Astrocyte (in vitro differentiated cells and primary cell): ENCODE measurements at places on chromosomes 1 and 21. TPM values are rescaled to one million over a fixed set of nuclear protein-coding genes. Genes with fewer than 3 reads are reported as not detected.

The C8B gene
- total RNA-seq: not detected in 2 replicates

The AIRE gene
- 0.07 TPM in 1 of 2 replicates, not detected in the other for total RNA-seq

DNA sequence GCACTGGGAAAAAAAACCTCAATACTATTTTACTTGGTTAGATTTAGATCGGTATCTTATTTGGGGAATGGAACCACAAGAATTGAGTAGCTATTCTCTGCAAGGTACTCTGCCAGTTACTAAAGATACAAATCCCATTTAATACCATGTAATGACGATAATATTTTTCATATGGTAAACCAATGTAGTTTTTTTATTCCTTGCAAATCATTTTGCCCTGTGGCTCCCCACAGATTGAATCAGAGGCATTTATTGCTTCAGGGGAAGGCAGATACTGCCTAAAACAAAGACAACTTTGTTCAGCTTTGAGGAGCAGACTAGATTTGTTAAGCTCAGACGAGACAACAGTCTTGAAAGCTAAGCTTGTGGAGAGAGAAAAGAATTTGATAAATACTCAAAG lies 226.7 kb upstream of the RUNX1 start:
- H3K36me3 ChIP-seq: no peaks in the 10 kb centered on the region
- no peaks in the 10 kb centered on the region for H3K4me1 ChIP-seq
- H3K27ac ChIP-seq: no peak overlapping the region
- H3K4me3 ChIP-seq: no peak overlapping the region

The ADGRB2 gene
- 25.1 and 25.8 TPM in 2 replicates for total RNA-seq

- no peak overlapping the region for H3K27ac ChIP-seq
- H3K4me1 ChIP-seq: peaks cover 21% of the 10 kb centered on the region
- no peaks in the 10 kb centered on the region for H3K27me3 ChIP-seq
These were observed 23.1 kb upstream of the RAP1A start for GRCh38 chr1:111596499-111596898.

GRCh38 chr1:61089338-61089737 lies 7.0 kb downstream of the NFIA start:
- no peak overlapping the region for H3K4me3 ChIP-seq

The LRRN2 gene
- 4.9 and 5.9 TPM in 2 replicates for total RNA-seq

The ERICH3 gene
- not detected in 2 replicates for total RNA-seq

DNA sequence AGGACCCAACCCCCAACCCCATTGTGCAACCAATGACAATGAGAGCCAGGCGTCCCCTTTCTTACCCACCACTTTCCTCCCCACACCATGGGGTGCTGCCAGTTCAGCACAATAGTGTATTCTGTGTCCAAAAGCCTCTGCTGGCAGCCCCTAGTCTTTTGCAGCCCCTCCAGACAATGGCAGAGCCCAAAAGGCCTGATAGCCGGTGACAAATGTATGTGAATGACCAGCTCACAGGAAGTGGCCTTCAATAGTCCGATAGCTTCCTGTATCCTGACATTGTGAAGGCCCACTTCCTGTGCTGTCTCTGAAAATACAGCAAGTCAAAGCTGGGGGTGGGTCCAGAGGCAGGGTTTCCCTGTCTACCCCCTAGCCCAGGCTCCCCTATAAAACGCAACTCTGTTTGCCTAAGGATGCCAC lies 16.6 kb downstream of the SMIM12 start:
- no peak overlapping the region for H3K27ac ChIP-seq
- H3K27me3 ChIP-seq: no peaks in the 10 kb centered on the region
- H3K4me1 ChIP-seq: peaks cover 6% of the 10 kb centered on the region
- H3K36me3 ChIP-seq: no peaks in the 10 kb centered on the region

The HES3 gene
- not detected in 2 replicates for total RNA-seq

The MARK1 gene
- total RNA-seq: 4.7 and 10.8 TPM in 2 replicates

DNA sequence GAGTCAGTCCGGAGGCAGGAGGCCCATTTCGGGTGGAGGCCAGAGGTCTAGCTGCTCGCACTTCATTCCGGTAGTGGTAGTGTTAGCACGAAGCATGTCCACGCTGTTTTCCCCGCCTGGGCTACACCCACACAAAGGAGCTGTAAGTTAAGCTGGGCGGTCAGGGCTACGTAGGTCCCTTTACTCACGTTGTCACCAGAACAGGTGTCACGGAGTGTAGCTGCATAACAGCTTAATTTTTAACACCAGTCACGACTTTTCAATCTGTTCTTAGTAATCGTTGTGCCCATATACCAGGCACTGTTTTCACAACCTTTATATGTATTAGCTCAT lies 15.6 kb downstream of the HLX start:
- DNase-seq: no peak
- no peak overlapping the region for H3K27ac ChIP-seq
- no peaks in the 10 kb centered on the region for H3K36me3 ChIP-seq
- H3K4me3 ChIP-seq: peak overlapping the region; percentile 49

GRCh38 chr1:226697151-226697928 lies 41.7 kb downstream of the ITPKB start:
- H3K36me3 ChIP-seq: no peaks in the 10 kb centered on the region
- no peak overlapping the region for H3K4me3 ChIP-seq
- no peak overlapping the region for H3K27ac ChIP-seq
- peaks cover 14% of the 10 kb centered on the region for H3K4me1 ChIP-seq
- H3K27me3 ChIP-seq: no peaks in the 10 kb centered on the region

GRCh38 chr1:156618853-156619581 lies at the start of gene HAPLN2:
TSS of gene HAPLN2 (plus strand) at chr1:156619415. CDS start at chr1:156623491, 4,076 bp downstream.
- H3K36me3 ChIP-seq: no peaks in the 10 kb centered on the region
- peaks cover 47% of the 10 kb centered on the region for H3K27me3 ChIP-seq
- no peak within 1 kb of the TSS for H3K27ac ChIP-seq
- no peak within 1 kb of the TSS for H3K4me3 ChIP-seq
- no peak for DNase-seq
- no peaks in the 10 kb centered on the region for H3K4me1 ChIP-seq

The PCBP3 gene
- total RNA-seq: 1.8 and 2.5 TPM in 2 replicates

The CBR3 gene
- 2.3 and 2.8 TPM in 2 replicates for total RNA-seq

DNA sequence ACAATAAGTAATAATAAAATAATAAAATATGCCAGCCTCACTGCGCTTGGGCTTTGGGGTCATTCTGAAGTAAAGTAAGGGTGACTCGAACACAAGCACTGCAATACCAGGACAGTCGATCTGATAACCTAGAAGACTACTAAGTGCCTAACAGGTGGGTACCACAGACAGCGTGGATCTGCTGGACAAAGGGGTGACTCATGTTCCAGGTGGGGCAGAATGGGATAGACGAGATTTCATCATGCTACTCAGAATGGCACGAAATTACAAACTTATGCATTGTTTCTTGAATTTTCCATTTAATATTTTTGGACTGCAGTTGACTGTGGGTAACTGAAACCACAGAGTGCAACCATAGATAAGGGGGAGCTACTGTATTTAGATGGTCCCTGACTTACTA lies 221.1 kb upstream of the GREM2 start:
- H3K4me1 ChIP-seq: no peaks in the 10 kb centered on the region
- peak; percentile 3 for DNase-seq
- no peaks in the 10 kb centered on the region for H3K27me3 ChIP-seq
- no peak overlapping the region for H3K4me3 ChIP-seq
- no peak overlapping the region for H3K27ac ChIP-seq
- H3K36me3 ChIP-seq: no peaks in the 10 kb centered on the region

DNA sequence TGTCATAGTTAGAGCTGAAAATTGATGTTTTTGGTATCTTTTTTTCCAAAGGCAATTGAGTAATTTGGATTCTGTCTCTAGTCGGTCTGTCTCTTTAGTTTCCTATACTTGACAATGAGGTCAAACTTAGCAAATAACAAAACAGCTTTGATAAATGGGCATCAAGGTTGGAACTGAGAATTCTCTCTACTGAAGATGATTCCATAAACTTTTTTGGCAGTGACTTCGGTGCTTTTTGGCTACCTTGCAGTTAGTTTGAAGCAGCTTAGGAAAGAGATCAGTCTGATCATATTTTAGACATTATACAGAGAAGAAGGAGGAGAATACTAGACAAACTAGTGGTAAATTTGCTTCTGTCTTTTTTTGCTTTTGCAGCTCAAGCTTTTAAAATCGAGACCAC lies 559 bp downstream of the VCAM1 start:
- H3K4me3 ChIP-seq: no peak overlapping the region
- no peak for DNase-seq
- H3K27ac ChIP-seq: no peak overlapping the region
- H3K27me3 ChIP-seq: no peaks in the 10 kb centered on the region
- H3K36me3 ChIP-seq: no peaks in the 10 kb centered on the region

The TMPRSS2 gene
- 0.84 and 0.89 TPM in 2 replicates for total RNA-seq

The LY9 gene
- total RNA-seq: not detected in 2 replicates
